ENCODE measurements at places on chromosomes 12 and 14. TPM values are rescaled to one million over a fixed set of nuclear protein-coding genes. Genes with fewer than 3 reads are reported as not detected.
A peak's percentile ranks its signal among the peaks of the same experiment; 100 is the strongest.

Gene FMNL3
- total RNA-seq = 22.5 TPM

Gene SIX6
- total RNA-seq = not detected

Gene STXBP6
- total RNA-seq = 4.5 TPM

Gene TMEM233
- under 0.01 TPM for total RNA-seq

DNA sequence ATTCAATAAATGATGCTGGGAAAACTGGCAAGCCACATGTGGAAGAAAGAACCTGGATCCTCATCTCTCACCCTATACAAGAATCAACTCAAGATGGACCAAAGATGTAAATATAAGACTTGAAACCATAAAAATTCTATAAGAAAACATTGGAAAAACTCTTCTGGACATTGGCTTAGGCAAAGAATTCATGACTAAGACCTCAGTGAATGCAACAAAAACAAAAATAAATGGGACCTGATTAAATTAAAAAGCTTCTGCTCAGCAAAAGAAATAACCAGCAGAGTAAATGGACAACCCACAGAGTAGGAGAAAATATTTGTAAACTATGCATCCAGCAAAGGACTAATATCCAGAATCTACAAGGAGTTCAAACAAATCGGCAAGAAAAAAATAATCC is 24.6 kb downstream of the ATG2B start:
- no peak overlapping the region for H3K4me3 ChIP-seq
- H3K36me3 ChIP-seq = no peaks in the 10 kb centered on the region

DNA sequence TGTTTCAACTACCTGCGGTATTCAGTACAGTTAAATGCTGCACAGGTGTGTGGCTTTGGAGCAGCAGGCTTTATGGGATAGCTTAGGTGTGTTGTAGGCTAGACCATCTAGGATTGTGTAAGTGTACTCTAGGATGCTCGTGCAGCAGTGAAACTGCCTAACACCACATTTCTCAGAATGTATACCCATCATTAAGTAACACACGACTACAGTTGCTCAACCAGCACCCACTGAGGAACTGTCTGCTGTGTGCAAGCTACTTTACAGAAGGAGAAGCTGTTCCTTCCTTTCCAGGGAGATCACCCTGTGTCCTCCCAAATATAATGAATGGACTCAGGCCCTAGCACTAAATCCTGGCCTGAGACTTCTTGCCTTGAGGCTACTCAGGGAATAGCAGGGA is 94.8 kb downstream of the SLC24A4 start:
- H3K27me3 ChIP-seq = no peaks in the 10 kb centered on the region
- H3K4me3 ChIP-seq = no peak overlapping the region
- H3K36me3 ChIP-seq = no peaks in the 10 kb centered on the region
- H3K4me1 ChIP-seq = no peaks in the 10 kb centered on the region

DNA sequence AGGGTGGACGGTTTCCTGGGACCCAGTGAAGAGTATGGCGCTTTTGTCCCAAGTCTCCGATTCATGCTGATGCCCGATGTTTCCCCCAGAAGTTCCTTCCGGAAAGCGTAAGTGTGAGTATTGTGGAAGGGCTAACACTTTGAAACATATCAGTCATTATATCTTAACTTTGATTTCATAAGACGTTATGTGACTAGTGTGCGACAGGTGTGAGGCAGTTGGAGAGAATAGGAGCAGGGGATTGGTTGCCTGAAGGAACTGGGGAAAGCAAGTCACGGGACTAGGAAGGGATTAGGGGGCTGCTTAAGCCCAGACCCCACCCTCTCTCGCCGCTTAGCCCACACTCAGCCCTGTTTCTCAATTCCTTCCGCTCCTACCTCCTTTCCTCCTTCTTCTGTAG is 154.9 kb downstream of the CHST11 start:
- H3K4me3 ChIP-seq = no peak overlapping the region
- H3K27me3 ChIP-seq = no peaks in the 10 kb centered on the region
- H3K27ac ChIP-seq = no peak overlapping the region
- H3K36me3 ChIP-seq = no peaks in the 10 kb centered on the region
- no peaks in the 10 kb centered on the region for H3K4me1 ChIP-seq

GRCh38 chr12:69240631-69240995 is 1.2 kb downstream of the CPSF6 start:
- H3K4me1 ChIP-seq = peaks cover 2% of the 10 kb centered on the region
- no peaks in the 10 kb centered on the region for H3K27me3 ChIP-seq
- peak overlapping the region; percentile 89 for H3K4me3 ChIP-seq
- peak; percentile 22 for DNase-seq
- H3K27ac ChIP-seq = peak overlapping the region; percentile 91

GRCh38 chr12:121980191-121980891 is 41.3 kb upstream of the BCL7A start:
- H3K36me3 ChIP-seq = no peaks in the 10 kb centered on the region
- H3K27me3 ChIP-seq = no peaks in the 10 kb centered on the region
- no peaks in the 10 kb centered on the region for H3K4me1 ChIP-seq
- no peak overlapping the region for H3K27ac ChIP-seq

DNA sequence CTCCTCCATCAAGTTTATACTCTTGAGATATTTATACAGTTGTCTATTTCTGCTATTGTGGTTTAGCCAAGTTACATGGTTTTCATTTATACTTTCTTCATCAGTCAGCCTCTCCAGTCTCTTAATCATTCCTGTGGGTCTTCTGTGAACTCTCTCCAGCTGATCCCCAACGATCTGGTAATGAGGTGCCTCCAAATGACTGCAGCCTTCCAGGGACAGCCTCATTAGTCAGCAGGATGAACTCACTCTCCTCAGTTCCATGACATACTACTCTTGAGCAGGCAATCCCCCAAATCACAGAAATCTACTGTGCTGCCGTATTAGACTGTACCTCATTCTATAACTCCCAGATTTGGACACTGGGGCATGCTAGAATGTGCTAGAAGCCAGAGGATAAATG is 15.3 kb downstream of the AREL1 start:
- no peaks in the 10 kb centered on the region for H3K27me3 ChIP-seq
- peak; percentile 80 for DNase-seq
- peak overlapping the region; percentile 6 for H3K27ac ChIP-seq
- H3K36me3 ChIP-seq = peaks cover 3% of the 10 kb centered on the region
- no peak overlapping the region for H3K4me3 ChIP-seq
- peaks cover 14% of the 10 kb centered on the region for H3K4me1 ChIP-seq

DNA sequence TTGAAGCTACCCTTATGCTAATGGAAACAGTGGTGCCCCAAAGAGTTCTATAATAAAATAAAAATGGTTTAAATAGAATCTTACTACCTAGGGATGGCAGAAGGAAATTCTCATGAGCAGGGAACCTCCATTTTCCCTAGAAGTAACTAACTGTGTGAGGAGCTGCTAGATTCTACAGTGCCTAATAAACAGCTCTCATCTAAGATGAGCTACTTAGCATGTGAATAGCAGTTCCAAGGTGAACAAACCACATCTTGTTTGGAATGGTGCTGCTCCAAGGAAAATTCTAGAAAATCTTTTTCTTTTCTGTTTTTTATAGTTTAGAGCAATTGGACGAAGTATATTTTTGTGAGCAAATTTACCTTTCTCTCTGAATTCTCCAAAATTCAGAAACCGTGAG is 1015.3 kb upstream of the NOVA1 start:
- no peak overlapping the region for H3K4me3 ChIP-seq
- no peak for DNase-seq
- H3K27me3 ChIP-seq = no peaks in the 10 kb centered on the region
- no peaks in the 10 kb centered on the region for H3K36me3 ChIP-seq
- no peaks in the 10 kb centered on the region for H3K4me1 ChIP-seq

- H3K27me3 ChIP-seq = no peaks in the 10 kb centered on the region
- no peak overlapping the region for H3K27ac ChIP-seq
- no peaks in the 10 kb centered on the region for H3K36me3 ChIP-seq
Measured at GRCh38 chr14:103897075-103897947, 30.9 kb upstream of the TDRD9 start.

- H3K4me3 ChIP-seq = no peak overlapping the region
- no peaks in the 10 kb centered on the region for H3K36me3 ChIP-seq
- H3K27ac ChIP-seq = no peak overlapping the region
- no peaks in the 10 kb centered on the region for H3K27me3 ChIP-seq
Measured at GRCh38 chr14:34235643-34236300, 226.3 kb downstream of the SPTSSA start.

DNA sequence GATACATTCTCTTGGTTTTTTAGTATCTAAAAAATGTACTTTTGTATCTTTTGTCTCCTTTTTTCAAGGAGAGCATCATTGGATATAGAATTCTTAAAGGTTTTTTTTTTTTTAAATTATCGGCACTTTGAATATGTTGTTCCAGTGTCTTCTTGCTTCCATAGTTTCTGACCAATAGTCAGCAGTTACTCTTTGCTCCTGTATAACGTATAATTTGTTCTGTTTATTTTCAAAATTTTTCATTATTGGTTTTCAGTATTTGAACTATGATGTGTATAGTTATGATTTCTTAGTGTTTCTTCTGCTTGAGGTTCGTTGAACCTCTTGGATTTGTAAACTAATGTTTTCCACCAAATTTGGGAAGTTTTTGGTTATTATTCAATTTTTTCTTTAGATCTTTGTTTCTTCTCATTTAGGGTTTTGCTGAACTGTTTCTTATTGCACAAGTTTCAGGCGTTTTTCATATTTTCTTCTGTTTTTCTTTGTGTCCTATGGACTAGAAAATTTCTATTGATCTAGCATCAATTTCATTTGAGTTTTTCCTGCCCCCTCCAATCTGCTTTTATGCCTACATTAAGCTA is 93.9 kb downstream of the PLBD1 start:
- no peaks in the 10 kb centered on the region for H3K27me3 ChIP-seq
- H3K4me1 ChIP-seq = no peaks in the 10 kb centered on the region
- H3K27ac ChIP-seq = no peak overlapping the region

- no peak for DNase-seq
- H3K4me1 ChIP-seq = no peaks in the 10 kb centered on the region
- no peak overlapping the region for H3K27ac ChIP-seq
- H3K4me3 ChIP-seq = no peak overlapping the region
Measured at GRCh38 chr14:91009501-91010152, 50.8 kb downstream of the RPS6KA5 start.

DNA sequence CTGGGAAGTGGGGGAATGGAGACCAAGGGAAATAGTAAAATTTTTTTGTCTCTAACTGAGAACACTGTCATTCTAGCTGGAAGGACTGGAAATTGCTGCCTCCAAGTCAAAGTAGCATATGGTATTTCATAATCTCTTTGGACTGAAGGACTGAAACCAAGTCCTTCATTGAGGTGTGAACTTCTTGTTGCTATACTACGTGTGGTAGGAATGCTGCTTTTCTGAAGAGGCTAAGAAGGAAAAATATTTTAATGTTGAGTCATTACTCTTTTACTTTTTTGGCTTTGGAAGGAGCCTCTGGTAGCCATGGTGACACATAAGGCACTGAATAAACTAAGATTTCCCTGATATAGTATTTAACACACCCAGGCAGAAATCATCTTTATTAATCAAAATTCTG is 465.4 kb downstream of the NPAS3 start:
- H3K27me3 ChIP-seq = no peaks in the 10 kb centered on the region
- H3K27ac ChIP-seq = no peak overlapping the region
- no peaks in the 10 kb centered on the region for H3K4me1 ChIP-seq
- DNase-seq = peak; percentile 51
- H3K36me3 ChIP-seq = no peaks in the 10 kb centered on the region

- H3K4me3 ChIP-seq = no peak overlapping the region
- no peaks in the 10 kb centered on the region for H3K36me3 ChIP-seq
- H3K4me1 ChIP-seq = no peaks in the 10 kb centered on the region
- no peak overlapping the region for H3K27ac ChIP-seq
- H3K27me3 ChIP-seq = no peaks in the 10 kb centered on the region
- no peak for DNase-seq
Measured at GRCh38 chr14:96213871-96214465, 9.3 kb downstream of the BDKRB2 start.

- no peaks in the 10 kb centered on the region for H3K27me3 ChIP-seq
- no peak overlapping the region for H3K27ac ChIP-seq
- H3K4me1 ChIP-seq = no peaks in the 10 kb centered on the region
- no peaks in the 10 kb centered on the region for H3K36me3 ChIP-seq
- DNase-seq = no peak
Measured at GRCh38 chr12:31368666-31369361, 42.9 kb upstream of the SINHCAF start.

DNA sequence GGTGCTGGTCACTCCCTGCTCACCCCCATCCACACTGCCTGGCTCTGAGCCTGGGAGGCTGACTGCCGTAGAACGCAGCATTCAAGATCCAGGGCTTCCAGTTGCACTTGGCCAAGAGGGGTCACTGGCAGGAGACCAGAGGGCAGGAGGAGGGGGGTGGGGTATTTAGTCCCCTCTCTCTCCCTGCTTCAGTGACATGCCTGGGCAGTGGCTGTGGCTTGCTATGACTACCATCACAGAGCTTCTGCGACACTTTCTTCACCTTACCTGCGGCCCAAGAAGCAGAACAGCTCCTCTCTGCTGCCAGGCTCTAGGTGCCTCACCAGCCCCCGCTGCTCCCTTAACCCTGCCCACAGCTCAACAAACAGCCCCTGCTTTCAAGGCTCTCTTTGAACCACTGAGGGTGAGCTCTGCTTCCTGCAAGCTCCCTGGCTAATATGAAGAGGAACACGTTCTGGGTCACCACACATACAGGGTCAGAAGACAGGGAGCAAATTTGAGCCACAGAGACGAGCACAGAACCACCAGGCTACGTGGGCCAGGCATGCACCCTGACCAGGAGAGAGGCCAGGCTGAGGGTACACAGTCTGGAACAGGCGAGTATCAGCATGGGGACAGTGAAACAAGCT is 55.7 kb downstream of the ITPK1 start:
- H3K4me1 ChIP-seq = peaks cover 12% of the 10 kb centered on the region
- H3K27me3 ChIP-seq = no peaks in the 10 kb centered on the region
- no peak overlapping the region for H3K27ac ChIP-seq
- no peaks in the 10 kb centered on the region for H3K36me3 ChIP-seq

GRCh38 chr12:104966677-104967076 is 8.6 kb upstream of the SLC41A2 start:
- no peak overlapping the region for H3K4me3 ChIP-seq

GRCh38 chr12:2537868-2538541 is 256.8 kb upstream of the FKBP4 start:
- H3K27me3 ChIP-seq = no peaks in the 10 kb centered on the region
- no peaks in the 10 kb centered on the region for H3K36me3 ChIP-seq
- no peak overlapping the region for H3K27ac ChIP-seq
- H3K4me3 ChIP-seq = no peak overlapping the region

GRCh38 chr12:55280991-55281390 is 15.4 kb downstream of the OR6C6 start:
- H3K4me3 ChIP-seq = no peak overlapping the region
- no peaks in the 10 kb centered on the region for H3K27me3 ChIP-seq
- no peak for DNase-seq
- no peak overlapping the region for H3K27ac ChIP-seq

DNA sequence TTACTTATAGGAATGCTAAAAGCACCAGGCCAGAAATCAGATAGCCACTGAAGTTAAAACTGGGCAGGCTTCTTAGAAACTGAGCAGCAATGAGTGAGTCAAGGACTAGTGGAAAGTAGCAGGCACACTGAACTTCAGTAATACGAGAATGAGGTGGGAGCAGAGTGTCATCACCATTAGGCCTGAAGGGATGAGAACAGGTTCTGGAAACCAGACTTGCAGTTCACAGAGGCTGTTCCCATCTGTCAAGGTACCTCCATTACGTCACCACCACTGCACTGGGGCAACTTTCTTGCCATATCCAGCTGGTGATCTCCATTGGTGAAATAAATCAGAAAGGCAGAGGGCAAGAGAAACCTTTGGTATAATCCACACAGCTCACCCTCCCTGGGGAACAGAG is 15.6 kb downstream of the ZNF10 start:
- no peaks in the 10 kb centered on the region for H3K36me3 ChIP-seq
- no peaks in the 10 kb centered on the region for H3K4me1 ChIP-seq
- no peak for DNase-seq
- no peak overlapping the region for H3K4me3 ChIP-seq
